ENCODE measurements at places on chromosomes 16 and 17. TPM values are rescaled to one million over a fixed set of nuclear protein-coding genes. Genes with fewer than 3 reads are reported as not detected.

Gene PSMC3IP
- 16.9 TPM for total RNA-seq

Gene SPATA32
- total RNA-seq = 0.65 TPM

Gene CDH16
- total RNA-seq = not detected

Gene CMTM1
- total RNA-seq = 13.5 TPM

Gene TEKT1
- not detected for total RNA-seq

Gene TBX21
- 22.8 TPM for total RNA-seq

Gene TSNAXIP1
- total RNA-seq = not detected

Gene KRT14
- total RNA-seq = not detected

Gene KRT32
- not detected for total RNA-seq

GRCh38 chr16:72569677-72570076 is 397.7 kb upstream of the PMFBP1 start:
- no peaks in the 10 kb centered on the region for H3K27me3 ChIP-seq
- no peak for DNase-seq
- H3K36me3 ChIP-seq = no peaks in the 10 kb centered on the region

- H3K4me1 ChIP-seq = peaks cover 6% of the 10 kb centered on the region
- peaks cover 21% of the 10 kb centered on the region for H3K36me3 ChIP-seq
- H3K4me3 ChIP-seq = no peak overlapping the region
- H3K27ac ChIP-seq = no peak overlapping the region
- no peaks in the 10 kb centered on the region for H3K27me3 ChIP-seq
Measured at GRCh38 chr16:16000685-16001084, 51.3 kb downstream of the ABCC1 start.

DNA sequence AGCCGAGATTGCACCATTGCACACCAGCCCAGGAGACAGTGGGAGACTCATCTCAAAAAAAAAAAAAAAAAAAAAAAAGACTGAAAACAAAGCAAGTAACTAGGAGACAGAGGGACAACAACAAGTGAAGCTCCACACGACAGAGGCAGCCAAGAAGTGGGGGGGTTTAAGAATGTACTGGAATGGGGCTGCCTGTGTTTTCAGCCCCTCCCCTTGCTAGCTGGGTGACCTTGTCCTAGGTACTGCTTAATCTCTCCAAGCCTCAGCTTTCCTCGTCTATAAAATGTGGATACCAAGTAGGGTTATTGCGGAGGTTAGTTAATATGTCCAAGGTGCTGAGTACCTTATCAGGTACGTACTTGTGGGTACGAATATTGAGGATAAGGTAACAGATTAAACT is 163.8 kb upstream of the CACNG5 start:
- no peak overlapping the region for H3K27ac ChIP-seq
- H3K4me3 ChIP-seq = no peak overlapping the region
- H3K36me3 ChIP-seq = peaks cover 23% of the 10 kb centered on the region
- peaks cover 33% of the 10 kb centered on the region for H3K4me1 ChIP-seq

- no peak overlapping the region for H3K4me3 ChIP-seq
- peaks cover 1% of the 10 kb centered on the region for H3K36me3 ChIP-seq
- no peak for DNase-seq
- no peaks in the 10 kb centered on the region for H3K27me3 ChIP-seq
- H3K4me1 ChIP-seq = peaks cover 30% of the 10 kb centered on the region
- H3K27ac ChIP-seq = no peak overlapping the region
Measured at GRCh38 chr17:50946223-50946890, 80.2 kb upstream of the TOB1 start.

GRCh38 chr16:89297910-89298545 is 80.5 kb downstream of the ZNF778 start:
- H3K36me3 ChIP-seq = peaks cover 7% of the 10 kb centered on the region
- DNase-seq = no peak
- H3K4me3 ChIP-seq = peak overlapping the region; percentile 10
- H3K27me3 ChIP-seq = no peaks in the 10 kb centered on the region
- H3K4me1 ChIP-seq = peaks cover 39% of the 10 kb centered on the region

DNA sequence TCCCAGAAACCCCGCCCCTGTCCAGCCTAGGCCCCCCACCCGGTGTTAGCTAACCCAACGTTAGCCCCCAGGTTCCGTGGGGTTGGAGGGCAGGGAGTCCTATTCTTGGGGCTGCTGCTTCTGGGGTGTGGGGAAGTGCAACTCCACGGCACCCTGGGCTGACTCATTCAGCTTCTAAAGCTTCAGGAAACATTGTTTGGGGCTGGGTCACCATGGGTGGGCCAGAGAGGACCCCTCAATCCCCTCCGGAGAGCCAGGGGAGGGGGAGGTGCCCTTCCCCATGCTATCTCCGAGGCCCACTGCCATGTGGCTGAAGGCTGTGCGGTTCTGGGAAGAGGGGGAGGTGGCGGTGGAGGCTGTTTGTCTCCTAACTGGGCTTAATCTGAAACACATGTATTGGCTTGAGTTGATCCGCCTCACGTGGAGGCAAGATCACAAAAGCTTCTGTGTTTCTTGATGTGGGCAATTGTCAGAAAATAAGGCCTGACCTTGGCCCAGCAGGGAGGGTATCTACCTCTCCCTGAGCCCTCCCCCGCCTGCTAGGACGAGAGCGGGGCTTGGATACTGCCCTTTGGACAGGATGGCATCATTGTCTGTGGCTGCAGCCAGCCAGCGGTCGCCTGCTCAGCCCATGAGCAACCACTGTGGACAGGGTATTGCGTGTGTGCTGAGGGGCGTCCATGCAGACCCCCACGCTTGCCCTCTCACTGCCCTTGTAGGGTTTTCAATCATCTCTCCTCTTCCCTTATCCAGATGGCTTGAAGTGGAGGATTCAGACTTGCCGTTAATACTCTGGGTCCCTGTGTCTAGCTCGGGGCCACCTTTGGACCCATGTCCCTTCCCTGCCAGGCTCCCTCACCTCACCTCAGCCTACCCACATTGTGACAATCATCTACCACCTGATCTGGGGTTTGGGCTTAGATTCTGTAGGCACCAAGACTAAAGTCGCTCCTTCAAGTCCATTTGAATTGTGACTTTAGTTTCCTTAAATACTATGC is 1.3 kb downstream of the SERPINF1 start:
- H3K4me3 ChIP-seq = peak overlapping the region; percentile 43
- DNase-seq = no peak
- no peaks in the 10 kb centered on the region for H3K36me3 ChIP-seq
- H3K27ac ChIP-seq = peak overlapping the region; percentile 85
- H3K27me3 ChIP-seq = peaks cover 2% of the 10 kb centered on the region
- H3K4me1 ChIP-seq = peaks cover 23% of the 10 kb centered on the region

- H3K27ac ChIP-seq = no peak overlapping the region
- no peaks in the 10 kb centered on the region for H3K27me3 ChIP-seq
- peaks cover 1% of the 10 kb centered on the region for H3K4me1 ChIP-seq
Measured at GRCh38 chr17:18247613-18248001, 10.9 kb downstream of the FLII start.
